CMK (cell line): ENCODE measurements at places on chromosomes 7 and 10.

DNA sequence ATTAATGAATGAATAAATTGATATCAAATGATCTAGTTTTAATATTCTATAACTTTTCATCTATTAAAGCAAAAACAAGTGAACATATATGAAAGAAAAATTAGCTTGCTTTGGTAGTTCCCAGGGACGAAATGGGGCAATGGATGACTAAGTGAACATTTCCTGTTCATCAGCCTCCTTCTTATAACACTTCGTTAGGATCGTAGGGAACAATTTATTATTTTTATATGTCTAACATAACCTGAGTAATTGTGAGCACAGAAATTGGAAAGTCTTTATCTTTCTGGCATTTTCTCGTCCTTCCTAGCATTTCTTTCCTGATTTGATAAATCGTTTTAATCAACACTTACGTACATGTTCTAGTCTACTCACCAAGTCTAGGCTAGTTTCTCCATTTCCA, 59.1 kb upstream of the PPP1R3C start:
- DNase-seq: no peak

GRCh38 chr10:97222326-97222961, 36.7 kb upstream of the SLIT1 start:
- no peak for DNase-seq

DNA sequence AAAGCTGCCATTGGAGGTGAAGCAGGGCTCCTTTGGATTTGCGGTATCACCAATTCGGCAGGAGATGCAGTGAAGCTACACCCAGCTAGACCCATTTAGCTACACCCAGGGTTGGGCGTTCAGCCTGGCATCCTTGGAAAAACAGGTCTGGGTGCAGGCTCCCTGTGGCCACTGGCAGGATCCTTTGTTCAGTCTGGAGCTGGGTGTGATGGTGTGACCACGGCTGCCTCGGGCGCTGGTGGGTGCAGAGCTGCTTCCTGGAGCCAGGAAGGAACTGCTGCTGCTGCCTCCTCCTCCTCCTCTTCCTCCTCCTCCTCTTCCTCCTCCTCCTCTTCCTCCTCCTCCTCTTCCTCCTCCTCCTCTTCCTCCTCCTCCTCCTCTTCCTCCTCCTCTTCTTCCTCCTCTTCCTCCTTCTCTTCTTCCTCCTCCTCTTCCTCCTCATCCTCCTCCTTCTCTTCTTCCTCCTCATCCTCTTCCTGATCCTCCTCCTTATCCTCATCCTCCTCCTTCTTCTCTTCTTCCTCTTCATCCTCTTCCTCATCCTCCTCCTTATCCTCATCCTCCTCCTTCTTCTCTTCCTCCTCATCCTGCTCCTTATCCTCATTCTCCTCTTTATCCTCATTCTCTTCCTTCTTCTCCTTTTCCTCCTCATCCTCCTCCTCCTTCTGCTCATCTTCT, 84.0 kb downstream of the GRK5 start:
- DNase-seq: no peak

- no peak for DNase-seq
These were observed 92.0 kb downstream of the ABLIM1 start for GRCh38 chr10:114566064-114566463.

DNA sequence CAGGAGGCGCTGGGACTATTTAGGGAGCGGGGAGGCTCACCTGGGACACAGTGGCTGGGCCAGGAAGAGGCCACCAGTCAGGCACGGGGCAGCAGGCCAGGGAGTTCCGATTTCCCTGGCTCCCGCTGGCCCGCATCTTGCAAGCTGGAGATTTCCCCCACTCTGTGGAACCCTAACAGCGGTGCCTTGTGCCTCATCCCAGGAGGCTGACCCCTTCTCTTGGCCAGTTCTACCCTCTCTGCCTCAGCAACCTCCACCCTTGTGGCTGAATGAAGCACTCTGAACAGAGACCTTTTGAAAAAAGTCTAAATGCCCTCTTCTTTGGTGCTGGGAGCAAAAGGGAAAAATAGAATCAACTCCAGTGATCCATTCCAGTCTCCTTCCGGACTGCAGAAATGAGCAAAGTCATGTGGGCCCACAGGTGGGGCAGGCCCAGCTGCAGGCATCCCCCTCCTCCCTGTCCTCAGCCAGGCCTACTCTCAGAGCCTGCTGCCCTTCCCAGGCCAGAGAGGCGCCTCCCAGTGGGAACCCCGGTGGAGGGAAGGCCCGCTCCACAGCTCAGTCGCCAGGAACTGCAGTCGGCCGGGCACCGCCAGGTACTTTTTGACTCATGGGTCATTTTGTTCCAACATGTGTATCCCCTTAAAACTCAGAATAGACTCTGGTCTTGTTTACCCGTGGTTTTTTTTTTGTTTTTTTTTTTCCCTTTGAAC, 155.5 kb downstream of the ZNF248 start:
- DNase-seq: no peak

- DNase-seq: no peak
These were observed 113.3 kb upstream of the KMT2E start for GRCh38 chr7:104900525-104901239.

GRCh38 chr10:97412891-97413304, 11.8 kb upstream of the RRP12 start:
- no peak for DNase-seq

DNA sequence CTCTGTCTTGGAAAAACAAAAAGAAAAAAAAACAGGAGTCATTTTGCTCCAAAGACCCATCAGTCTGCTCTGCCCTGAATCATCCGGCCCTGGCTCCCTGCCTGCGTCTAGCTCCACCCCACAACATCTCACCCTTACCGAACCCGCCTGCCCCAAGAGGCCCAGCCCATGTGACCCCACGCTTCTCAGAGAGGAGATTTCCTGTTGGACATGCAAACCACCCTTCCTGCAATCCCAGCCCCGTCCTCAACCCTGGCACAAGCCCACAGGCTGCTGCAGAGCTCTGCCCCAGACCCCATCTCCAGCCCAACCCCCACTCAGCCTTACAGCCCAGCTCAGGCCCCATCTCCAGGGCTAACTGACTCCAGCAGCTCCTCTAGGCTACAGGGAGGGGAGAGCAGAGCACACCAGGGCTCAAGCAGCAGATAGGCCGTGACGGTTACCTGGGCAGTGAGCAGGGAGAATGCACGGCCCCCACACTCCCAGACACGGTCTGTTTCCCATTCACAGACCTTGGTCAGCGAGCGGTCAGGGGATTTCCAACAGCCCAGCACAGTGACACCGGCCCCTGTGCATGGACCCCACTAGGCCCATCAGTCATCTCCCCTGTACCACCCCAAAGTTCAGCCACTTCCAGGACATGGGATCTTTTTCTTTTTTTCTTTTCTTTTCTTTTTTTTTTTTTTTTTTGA, 69.9 kb upstream of the GTF2I start:
- no peak for DNase-seq

DNA sequence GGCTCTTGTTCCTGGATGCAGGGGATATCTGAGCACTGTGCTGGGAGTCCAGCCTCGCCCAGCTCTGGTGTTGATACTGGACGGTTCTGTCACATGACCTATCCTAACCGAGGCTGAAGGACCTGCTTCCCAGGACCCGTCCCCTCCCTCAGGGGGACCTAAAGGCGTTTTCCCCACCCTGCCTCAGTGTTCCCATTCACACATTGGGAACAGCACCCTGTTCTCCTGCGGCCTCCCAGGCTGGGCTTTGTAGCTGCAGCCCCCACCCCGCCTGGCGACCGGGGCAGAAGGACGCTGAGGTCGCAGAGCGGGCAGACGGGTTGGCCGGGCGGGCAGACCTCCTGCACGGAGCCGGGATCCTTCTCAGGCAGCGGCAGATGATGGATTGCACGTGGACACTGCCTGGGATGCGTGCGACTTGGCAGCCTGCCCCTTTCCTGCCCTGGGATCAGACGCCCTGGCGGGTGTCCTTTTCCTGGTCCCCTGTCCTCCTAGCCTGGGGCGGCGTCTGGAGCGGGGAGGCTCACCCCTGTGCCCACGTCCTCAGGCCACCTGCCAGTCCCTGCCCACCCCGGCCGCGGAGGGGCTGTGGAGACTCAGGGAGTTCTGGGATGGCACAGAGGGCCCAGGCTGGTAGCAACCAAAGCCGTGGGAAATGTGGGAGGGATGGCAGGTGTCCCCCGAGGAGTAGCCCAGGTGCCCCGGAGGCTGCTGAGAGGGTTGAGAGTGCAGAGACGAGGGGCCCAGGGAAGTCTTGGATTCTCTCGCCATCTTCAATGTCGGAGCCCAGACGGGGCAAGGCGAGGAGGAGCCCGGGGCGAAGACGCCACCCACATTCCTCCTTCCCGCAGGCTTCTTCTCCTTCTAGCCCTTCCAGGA, 17.2 kb upstream of the PSMG3 start:
- no peak for DNase-seq

DNA sequence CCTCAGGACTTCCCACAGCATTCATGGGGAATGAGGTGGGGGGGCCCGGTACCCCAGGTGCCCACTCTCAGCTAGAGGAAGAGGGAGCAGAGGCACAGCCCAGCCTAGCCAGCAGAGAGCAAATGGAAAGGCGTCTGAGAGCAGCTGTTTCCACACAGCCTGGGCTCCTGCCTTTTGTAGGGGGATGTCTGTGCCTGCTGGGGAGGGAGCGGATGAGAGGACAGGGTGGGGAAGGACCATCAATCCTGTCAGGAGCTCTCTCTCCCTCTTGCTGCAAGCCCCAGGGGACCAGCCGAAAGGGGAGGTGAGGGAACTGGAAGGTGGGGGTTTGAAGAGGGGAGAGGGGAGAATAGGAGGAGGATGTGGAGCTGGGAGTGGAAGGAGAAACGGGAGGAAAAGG, at the start of gene PKD2L1:
Gene PKD2L1 (minus strand): TSS at position 150 of the 400 bp plus-strand sequence. CDS start 125 bp downstream, at position 25.
- DNase-seq: no peak

- DNase-seq: peak; percentile 1
These were observed 107.8 kb upstream of the PPP1R3A start for GRCh38 chr7:114026486-114027089.

DNA sequence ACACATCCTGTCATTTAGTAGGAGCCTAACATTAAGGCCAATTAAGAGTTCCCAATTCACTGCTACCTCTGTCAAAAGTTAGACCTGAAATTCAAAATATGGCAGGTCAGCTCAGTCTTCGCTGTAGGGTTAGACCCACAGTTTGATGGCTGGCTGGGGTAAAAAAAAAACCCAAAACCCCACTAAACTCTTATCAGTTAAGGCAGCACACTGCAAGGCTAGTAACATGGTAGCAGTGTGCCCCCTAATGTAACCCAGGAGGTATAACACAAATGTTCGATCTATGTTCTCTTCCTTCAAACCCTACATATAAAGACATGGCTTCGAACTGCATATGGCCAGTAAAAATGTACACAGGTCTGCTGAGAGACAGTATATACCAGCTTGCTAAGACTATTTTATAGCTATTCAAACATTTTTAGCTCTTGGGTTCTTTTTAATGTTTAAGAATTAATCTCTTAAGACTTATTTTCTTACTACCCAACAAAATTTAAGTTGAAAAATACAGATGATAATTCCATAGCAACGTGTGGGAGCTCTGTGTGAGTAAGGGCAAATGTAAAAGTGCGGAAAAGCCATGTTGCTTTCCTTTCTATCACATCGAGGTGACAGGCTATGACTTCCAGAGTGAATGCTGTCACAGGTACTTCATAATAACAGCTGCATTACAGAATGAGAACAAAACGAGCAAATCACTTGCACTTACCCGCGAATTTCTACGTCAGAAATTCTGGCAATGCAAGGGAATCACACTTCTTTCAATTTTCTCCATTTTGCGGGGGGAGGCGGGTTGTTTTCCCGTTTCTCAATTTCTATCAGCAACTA, 168.4 kb upstream of the IMMP2L start:
- no peak for DNase-seq

- no peak for DNase-seq
These were observed 30.5 kb upstream of the YAE1 start for GRCh38 chr7:39535720-39536119.

GRCh38 chr7:149715476-149715875, 57.9 kb downstream of the ZNF467 start:
- no peak for DNase-seq

GRCh38 chr10:81248886-81249285, 626.1 kb upstream of the NRG3 start:
- no peak for DNase-seq

GRCh38 chr7:77481615-77482014, 55.5 kb upstream of the PTPN12 start:
- DNase-seq: no peak

DNA sequence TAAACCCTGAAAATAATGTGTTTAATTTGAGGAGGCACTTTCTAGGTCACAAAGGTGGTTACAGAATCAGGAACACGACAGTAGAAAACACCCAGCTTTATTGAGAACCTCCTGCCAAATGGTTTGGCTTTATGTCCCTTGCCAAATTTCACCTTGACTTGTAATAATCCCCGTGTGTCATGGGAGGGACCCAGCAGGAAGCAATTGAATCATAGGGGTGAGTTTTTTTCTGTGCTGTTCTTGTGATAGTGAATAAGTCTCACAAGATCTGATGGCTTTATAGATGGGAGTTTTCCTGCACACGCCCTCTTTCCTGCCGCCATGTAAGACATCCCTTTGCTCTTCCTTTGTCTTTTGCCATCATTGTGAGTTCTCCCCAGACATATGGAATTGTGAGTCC, 193.8 kb upstream of the KLF6 start:
- no peak for DNase-seq

DNA sequence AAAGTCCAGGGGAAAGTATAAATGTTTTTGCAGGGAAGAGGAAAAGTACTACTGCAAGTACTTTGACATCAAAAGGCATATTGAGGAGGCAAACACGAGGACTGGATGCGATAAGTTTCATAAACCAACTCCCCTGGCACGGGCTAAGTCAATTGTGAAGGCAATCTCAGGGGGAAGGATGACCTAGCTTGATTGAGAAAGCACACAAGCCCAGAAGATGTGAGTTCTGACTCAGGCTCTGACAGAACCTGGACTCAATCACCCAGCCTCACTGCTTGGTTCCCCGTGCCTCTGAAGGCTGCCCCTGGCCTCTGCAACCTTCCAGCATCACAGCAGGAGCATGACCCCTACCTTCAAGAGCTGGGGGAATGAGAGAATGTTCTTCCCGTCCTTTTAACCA, 93.2 kb upstream of the ZNF438 start:
- DNase-seq: no peak

- DNase-seq: no peak
These were observed 643.1 kb upstream of the SEMA3D start for GRCh38 chr7:85829817-85830432.

- DNase-seq: no peak
These were observed 60.0 kb downstream of the VTI1A start for GRCh38 chr10:112507046-112507445.

DNA sequence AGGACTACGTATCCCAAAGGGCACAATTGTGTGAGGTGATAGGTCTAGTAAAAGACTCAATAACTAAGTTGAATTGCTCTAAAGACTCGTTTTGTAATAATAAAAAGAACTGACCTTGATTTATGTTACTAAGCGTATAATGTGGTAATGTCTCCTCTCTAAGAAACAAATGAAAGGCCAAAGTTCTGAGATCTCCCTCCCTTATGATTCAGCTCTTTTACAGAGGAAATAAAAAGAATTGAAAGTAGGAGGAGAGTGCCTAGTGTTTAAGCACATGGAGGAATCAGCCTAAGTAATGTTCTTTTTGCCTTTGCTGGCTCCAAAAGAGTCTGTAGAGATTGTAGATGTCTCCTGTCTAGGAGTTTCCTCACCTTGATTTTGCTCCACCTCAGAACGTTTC, 98.0 kb downstream of the ARL4A start:
- no peak for DNase-seq

GRCh38 chr7:100120733-100121036, 1.3 kb downstream of the CNPY4 start:
- DNase-seq: no peak

- DNase-seq: no peak
These were observed 213.0 kb upstream of the MAGI2 start for GRCh38 chr7:79666472-79666871.

GRCh38 chr7:48938539-48939295, 14.4 kb downstream of the CDC14C start:
- no peak for DNase-seq
